ENCODE measurements at places on chromosomes 12 and 14. TPM values are rescaled to one million over a fixed set of nuclear protein-coding genes. Genes with fewer than 3 reads are reported as not detected.

GRCh38 chr12:107990325-107990724 is 138.8 kb upstream of the WSCD2 start:
- DNase-seq = peak; percentile 20

DNA sequence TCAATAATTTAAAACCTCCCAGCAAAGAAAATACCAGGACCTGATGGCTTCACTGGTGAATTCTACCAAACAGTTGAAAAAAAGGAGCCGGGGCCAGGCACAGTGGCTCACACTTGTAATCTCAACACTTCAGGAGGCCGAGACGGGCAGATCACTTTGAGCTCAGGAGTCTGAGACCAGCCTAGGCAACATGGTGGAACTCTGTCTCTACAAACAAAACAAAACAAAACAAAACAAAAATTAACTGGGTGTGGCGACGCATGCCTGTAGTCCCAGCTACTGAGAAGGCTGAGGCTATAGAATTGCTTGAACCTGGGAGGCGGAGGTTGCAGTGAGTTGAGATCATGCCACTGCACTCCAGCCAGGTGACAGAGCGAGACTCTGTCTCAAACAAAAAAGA is 13.7 kb upstream of the TROAP start:
- no peak for DNase-seq

DNA sequence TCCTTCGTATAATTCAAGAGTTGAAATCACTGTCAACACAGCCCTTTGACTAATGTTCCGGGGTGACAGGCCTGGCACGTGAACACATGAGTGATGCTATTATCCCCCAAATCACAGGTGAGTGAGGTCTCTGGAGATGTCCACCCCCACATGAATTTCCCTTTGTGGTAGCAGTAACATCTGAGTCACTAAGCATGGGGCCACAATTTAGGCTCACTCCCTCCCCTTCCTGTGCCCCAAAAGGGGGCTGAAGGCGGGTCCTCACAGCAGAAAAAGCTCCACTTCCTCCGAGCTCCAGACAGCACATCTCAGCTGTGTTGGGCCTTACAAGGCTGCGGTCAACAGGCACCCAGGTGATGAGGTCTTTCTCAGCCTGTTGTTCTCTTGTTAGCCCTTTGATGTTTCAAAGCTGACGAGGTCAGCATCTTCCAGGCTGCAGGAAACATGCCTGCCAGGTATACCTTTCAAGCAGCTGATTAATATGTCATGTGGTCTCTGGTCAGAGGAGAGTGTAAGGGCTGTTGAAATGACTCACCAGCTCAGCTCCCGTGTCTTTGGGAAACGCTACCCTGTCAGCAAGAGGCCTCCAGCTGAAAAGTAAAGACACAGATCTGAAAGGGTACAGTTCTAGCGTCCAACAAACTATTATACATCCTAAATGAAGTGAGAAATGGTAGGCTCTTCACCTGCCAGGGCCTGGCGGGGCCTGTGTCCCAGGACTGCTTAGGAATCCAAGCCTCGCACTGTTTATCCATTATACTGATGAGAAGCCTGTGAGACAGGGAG is 107.3 kb downstream of the ZFP36L1 start:
- peak; percentile 71 for DNase-seq

DNA sequence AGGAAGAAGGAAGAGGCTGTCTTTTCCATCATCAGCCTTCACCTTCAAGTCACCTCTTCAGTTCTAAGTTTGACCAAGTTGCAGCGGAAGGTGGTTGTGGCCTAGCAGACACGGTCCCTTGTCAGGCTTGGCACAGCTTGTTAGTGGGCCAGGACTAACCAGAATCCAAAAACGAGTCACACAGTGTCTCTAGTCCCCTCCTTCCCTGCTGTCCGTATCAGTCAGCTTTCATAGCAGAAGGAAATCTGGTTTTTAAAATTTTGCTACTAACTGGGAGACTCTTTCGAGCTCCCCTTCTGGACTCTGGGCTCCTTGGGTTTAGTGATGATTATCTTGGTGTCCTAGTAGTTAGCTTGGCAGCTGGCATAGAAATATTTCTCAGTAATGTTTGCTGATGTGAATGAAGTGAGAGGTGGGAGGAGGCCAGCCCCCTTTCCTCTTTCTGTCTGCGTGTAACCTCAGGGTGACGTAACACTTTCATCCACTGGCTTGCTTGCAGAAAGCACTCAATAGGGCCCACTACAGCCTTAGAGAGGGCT is 3.8 kb downstream of the ETV6 start:
- no peak for DNase-seq

DNA sequence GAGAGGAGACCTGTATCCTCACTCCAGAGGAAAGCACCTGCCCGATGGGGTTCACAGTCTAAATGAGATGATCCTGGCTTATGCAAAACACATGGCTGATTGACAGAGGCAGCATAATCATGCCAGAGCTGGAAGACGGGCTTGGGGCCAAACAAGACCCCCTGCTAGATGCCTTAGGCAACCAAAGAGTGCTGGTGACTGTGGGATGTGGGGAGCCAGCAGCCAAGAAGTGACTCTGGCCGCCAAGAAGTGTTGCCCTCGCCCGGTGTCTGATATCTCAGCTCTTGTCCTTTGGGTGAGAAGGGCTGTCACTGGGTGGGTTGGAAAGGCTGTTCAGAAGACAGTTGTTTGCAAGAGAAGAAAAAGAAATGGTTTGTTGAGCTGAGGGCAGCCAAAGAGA is 56.7 kb downstream of the PLEKHG3 start:
- DNase-seq = no peak

The PRKD1 gene
- not detected for total RNA-seq

The SCNN1A gene
- total RNA-seq = 2.8 TPM

The RPS6KL1 gene
- 1.1 TPM for total RNA-seq

Data from activated naive CD4-positive, alpha-beta T cell treated with anti-CD3 and anti-CD28 coated beads, Interleukin-2, amount 50 U/mL, for 72 hours (primary cell).